ENCODE measurements at places on chromosomes 1 and 21.

DNA sequence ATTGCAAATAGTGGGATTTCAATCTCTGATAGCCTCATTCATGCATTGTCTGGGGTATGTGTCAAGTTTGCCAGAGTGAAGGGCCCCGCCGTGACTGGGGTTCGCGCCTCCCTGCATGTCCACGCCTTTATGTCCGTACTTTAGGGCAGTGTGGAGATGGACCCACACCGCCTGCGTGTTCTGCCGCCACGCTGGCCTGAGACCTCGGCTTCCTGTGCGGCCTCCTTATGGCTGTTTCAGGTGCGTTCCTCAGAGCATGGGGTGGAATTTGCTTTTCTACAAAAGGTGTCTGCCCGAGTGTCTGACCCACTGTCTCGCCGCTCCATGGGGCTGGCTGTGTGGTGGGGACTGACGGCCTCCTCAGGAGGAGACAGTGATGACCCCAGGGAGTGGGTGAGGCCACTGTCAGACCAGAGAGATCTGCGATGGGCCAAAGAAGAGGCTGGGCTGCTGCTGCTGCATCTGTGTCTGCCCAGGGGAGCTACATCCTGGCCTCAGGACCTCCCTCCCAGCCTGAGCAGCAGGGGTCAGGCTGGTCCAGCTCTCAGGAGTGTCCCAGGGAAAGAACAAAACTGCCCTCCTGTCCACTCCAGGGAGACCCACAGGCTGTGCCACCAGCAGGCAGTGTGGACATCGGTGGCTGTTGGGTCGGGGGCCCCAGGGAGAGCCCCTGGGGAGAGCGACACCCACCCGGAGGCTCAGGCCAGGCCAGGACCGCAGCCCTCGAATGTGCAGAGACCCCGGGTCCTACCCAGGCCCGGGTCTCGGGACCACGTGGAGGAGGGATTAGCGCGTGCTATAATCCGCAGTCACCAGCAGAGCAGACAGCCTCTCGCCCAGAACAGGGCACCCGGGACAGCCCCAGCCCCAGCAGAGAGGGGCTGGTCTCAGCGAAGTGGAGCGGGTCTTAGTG is 9.8 kb upstream of the SLC19A1 start:
- no peak for DNase-seq

DNA sequence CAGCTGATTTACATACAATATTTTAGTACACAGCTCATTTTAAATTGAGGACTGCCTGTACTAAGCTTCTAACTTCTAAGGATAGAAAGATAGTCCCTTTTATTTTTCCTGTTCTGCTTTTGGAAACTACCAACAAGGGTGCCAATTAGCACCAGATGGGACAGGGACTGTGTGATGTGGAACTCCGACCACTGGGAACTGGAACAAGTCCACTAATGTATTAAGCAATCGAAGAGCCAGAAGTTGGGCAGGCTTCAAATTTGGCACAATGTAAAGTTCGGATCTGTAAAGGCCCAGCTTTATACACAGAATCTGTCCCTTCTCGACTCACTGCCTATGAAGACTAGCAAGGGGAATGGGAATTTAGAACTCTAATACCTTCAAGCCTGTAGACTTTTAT is 149.3 kb downstream of the ZC3H11B start:
- DNase-seq, result no peak

- no peak for DNase-seq
Observed at GRCh38 chr1:225565847-225566246, 87.1 kb downstream of the ENAH start.

DNA sequence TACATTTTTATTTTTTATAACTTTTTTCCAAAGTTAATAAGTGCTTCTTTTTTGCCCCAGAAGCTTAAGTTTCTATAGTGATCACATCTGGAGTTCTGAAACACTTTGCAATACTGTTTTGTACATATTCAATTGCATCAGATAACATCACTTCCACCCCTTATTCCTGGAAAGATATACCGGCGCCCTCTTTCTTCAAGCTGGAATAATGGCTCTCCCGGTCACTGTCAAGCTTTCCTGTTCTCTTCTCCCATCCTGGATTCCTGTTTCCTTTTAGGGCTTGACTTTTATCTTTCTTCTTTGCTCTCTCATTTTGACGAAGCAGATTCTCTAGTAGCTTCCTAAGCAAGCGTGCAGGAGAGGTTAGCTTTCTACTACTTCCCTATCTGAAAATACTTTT is 1866.8 kb downstream of the MRPL39 start:
- no peak for DNase-seq

DNA sequence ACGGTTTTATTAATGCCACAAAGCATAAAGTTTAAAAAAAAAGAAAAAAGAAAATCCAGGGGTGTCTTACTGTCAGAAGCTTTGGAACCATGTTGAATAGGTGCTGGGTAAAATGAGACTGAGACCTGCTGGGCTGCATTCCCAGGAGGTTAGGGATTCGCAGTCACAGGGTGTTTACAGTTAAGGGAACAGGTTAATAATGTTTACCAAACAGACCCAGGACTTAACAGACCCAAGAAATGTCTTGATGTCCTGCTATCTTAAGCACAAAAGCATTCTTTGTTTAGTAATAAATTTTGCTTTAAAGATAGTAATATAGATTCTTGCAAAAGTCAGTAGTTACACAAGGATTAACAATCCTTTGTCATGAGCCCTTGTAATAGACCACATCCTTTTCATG is 54.7 kb downstream of the OLFML3 start:
- DNase-seq, result no peak

GRCh38 chr21:44517175-44517899 is 22.7 kb downstream of the KRTAP10-1 start:
- no peak for DNase-seq

DNA sequence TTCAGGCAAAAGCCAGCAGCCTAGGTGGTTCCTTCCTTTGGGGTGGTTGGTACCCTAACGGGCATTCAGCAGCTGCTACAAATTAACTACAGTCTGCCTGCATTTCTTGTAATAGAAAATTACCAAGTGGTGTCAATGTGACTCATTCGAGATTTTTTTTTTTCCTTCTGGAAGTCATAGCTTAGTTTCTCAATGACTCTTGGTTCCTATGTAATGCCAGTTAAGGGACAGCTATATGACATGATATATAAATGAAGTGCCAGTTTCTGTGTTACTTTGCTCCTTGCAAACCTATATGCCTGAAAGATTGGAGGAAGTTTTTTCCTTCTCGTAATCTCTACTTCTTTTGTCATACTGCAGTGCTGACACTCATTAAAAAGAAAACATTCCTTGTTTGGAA is 2.6 kb downstream of the MGST3 start:
- DNase-seq, result no peak

GRCh38 chr1:104387716-104388508 is 638.2 kb downstream of the AMY1C start:
- no peak for DNase-seq

DNA sequence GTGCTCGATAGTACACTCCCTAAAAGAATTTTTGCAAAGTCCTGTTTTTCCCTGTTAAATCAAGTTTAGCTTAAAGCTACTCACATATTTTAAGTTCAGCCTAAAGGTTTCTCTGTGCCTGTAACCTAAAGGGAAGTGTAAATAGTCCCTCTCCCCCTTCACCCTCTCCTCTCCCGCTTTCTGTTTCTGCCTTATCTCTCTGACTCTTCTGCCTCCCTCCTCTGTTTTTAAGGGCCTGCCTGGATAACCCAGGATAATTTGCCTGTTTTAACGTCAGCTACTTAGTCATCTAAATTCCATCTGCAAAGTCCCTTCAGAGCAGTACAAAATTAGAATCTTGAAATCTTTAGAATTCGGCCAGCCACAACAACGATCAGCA is 92.6 kb downstream of the NID1 start:
- DNase-seq, result no peak

GRCh38 chr21:36171741-36172331 is 15.2 kb downstream of the DOP1B start:
- DNase-seq, result no peak

GRCh38 chr1:29632806-29633615 is 396.7 kb downstream of the PTPRU start:
- no peak for DNase-seq
